Esophagus squamous epithelium (tissue), 5 donors: ENCODE measurements at places on chromosomes 12 and 14. TPM values are rescaled to one million over a fixed set of nuclear protein-coding genes. Genes with fewer than 3 reads are reported as not detected.

BRF1 gene
- total RNA-seq = 29.8 TPM

APEX1 gene
- 107 TPM for total RNA-seq

LRRK2 gene
- 12.2 TPM for total RNA-seq

TRIM9 gene
- 0.21 TPM for total RNA-seq

ATN1 gene
- total RNA-seq = 12.2 TPM

LRTM2 gene
- total RNA-seq = not detected

NOXRED1 gene
- total RNA-seq = not detected

AQP2 gene
- not detected for total RNA-seq

HSPB8 gene
- 77.2 TPM for total RNA-seq

ESPL1 gene
- 43.1 TPM for total RNA-seq

KLRG1 gene
- total RNA-seq = 0.67 TPM

JKAMP gene
- 36.6 TPM for total RNA-seq

RAPGEF3 gene
- total RNA-seq = 19.3 TPM

IFI27L1 gene
- total RNA-seq = 1.9 TPM

STXBP6 gene
- 3.9 TPM for total RNA-seq

RDH12 gene
- total RNA-seq = 35.3 TPM

COQ5 gene
- 21.6 TPM for total RNA-seq

FGF6 gene
- not detected for total RNA-seq

REP15 gene
- 0.30 TPM for total RNA-seq

ANO4 gene
- not detected for total RNA-seq

SLC6A13 gene
- not detected for total RNA-seq

NOVA1 gene
- not detected for total RNA-seq

ATG101 gene
- total RNA-seq = 54.7 TPM

STYK1 gene
- total RNA-seq = 7.8 TPM

SAMD15 gene
- 0.12 TPM for total RNA-seq

TAS2R8 gene
- not detected for total RNA-seq

PTPRR gene
- not detected for total RNA-seq

PRPF39 gene
- 39.9 TPM for total RNA-seq

SMCO3 gene
- not detected for total RNA-seq

ITGB7 gene
- 4.2 TPM for total RNA-seq

WIF1 gene
- total RNA-seq = not detected

GAS2L3 gene
- total RNA-seq = 5.5 TPM

LHX5 gene
- not detected for total RNA-seq

GCH1 gene
- 16.6 TPM for total RNA-seq

SERPINA5 gene
- total RNA-seq = not detected

KLRD1 gene
- 1.3 TPM for total RNA-seq

TDRD9 gene
- total RNA-seq = 6.0 TPM

IKZF4 gene
- 2.0 TPM for total RNA-seq
